ENCODE measurements at places on chromosomes 6 and 20. TPM values are rescaled to one million over a fixed set of nuclear protein-coding genes. Genes with fewer than 3 reads are reported as not detected.

DNA sequence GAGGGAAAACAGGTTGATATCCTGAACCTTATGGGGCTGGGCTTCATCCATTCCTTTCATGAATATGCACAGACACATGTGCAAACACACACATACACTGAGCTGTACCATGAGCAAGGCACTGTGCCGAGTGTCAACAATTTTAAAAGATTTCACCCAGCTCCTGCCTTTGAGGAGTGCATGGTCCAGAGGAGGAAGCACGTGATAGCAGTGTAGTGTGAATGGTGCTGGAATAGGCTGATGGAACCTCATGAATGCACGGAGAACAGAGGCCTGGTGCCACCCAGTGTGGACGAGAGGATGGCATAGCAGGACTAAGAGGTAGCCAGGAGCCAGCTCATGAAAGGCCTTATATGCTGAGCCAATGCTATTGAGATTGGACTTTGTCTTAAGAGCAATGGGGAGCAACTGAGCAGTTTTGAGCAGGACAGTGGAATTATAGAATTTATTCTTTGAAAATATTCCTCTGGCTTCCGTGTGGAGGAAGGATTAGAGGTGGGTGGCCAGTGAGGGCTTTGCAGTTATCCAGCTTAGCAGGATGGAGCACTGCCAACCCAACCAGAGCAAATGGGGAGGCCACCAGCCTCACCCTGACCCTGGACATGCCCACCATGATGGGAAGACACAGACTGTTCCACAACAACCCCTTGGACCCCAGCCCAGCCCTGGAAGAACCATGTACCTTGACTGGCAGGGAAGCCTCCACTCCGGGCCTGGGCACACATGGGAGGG lies 84.4 kb downstream of the UNC5CL start:
- DNase-seq = no peak

- DNase-seq = no peak
Observed at GRCh38 chr20:41214202-41214601, 76.9 kb downstream of the PLCG1 start.

- no peak for DNase-seq
Observed at GRCh38 chr6:114058435-114058834, 87.5 kb upstream of the HDAC2 start.

DNA sequence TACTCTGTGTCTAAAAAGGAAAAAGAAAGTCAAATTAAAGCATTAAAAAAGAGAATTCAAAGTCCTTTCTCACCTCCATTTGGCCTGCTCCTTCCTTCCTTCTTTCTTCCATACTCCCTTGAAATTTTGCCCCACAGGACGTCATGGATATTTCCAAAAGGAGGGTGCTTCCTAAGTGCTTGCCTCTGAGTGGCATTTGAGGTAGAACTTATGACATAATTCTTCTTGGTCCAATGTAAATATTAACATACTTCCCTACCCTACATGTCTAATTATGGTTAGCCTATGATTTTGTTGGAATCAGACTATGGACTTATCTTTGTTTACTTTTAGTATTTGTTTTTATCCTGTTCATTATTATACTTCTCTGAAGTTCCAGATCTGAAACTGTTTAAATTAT lies 132.3 kb downstream of the PFDN4 start:
- no peak for DNase-seq

- DNase-seq = no peak
Observed at GRCh38 chr6:143160439-143161220, 99.9 kb downstream of the AIG1 start.

DNA sequence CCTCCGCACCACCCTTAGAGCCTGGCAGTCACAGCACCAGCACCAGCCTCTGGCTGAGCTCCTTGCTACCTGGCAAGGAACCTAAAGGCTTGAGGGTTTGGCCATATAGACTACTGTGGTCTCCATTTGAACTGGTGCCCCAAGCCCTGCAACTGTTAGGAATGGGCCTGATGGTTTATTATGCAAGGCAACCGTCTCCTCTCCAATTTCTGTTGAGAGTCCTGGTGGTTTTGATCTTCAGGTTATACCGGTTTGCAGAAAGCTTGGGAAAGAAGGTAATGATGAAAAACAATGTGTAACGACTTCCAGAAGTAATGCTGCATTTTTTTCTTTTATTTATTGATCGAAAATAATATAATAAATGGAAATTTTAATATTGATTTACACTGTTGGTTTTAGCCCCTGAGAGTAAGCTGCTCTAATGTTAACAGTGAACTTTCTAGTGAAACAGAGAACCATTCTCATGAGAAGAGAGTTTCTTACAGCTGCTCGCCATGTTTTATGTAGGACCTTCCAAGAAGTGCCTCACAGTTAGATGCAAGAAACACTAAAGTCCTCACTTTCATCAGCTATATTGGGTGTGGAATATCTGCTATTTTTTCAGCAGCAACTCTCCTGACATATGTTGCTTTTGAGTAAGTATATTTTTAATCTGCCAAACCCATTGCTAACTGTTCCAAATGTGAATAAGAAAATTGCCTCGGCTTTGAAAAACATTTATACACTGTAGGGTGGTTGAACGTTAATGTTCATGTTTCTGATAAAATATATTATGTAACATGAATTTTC lies 112.8 kb downstream of the ADGRG6 start:
- no peak for DNase-seq

DNA sequence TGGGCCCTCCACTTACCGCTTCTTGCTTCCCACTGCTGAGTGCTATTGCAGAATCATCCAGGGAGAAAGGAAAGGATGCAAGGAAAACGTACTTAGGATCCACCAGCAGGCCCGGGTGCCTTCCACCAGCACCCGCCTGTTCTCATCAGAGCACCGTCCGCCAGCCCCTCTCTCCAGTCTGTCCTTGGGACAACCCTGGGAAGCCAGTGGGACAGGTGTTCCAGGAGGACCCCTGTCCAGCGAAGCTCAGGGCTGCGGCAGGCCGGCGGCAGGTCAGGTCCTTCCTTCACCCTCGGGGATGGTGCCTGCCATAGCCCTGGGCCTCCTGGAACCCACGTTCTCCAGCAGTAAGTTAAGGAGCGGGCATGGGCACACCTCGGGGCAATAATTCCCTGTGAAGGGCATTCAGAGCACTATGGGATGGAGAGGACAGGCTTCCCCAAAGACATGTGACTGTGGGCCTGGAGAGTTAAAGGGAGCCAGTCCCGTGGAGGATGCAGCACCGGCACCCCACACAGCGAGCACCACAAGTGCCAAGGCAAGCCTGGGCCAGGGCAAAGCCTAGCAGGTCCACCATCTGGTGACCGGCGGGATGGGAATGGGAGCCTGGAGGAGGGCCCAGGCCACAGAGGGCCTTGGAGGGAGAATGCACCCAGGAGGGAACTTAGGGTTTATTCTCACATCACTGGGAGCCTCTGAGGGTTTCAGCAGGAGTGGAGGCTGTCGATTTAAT lies 396.7 kb downstream of the TAF4 start:
- DNase-seq = no peak

Gene TRMT11
- 15.1 TPM for total RNA-seq

Gene CST1
- total RNA-seq = not detected
